ENCODE measurements at places on chromosomes 16 and 17.

GRCh38 chr17:72639711-72640110, 452.8 kb downstream of the SLC39A11 start:
- no peak for DNase-seq

DNA sequence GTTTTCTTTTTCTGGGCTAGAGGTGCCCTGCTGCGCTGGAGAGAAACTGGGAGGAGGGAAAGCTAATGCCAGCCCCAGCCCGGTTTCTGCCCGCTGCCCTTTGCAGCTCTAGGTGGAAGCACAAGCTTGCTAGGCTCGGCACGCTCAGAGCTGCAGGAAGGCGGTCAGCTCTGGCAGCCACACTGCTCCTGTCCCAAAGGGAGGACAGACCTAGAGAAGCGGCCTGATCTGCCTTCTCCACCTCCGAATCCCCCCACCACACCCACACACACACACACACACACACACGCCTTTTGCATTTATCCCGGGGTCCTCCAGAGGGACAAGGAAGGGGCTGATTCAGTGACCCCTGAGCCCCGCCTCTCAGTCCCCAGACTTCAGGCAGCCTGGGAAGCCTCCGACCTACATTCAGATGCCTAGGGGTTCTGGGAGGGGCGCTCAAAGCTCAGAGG, 418.1 kb downstream of the SOX9 start:
- no peak for DNase-seq

GRCh38 chr17:59845595-59846393, 46.9 kb downstream of the TUBD1 start:
- DNase-seq: no peak

- DNase-seq: no peak
Measured at GRCh38 chr16:66800856-66801255, 528 bp downstream of the TERB1 start.

DNA sequence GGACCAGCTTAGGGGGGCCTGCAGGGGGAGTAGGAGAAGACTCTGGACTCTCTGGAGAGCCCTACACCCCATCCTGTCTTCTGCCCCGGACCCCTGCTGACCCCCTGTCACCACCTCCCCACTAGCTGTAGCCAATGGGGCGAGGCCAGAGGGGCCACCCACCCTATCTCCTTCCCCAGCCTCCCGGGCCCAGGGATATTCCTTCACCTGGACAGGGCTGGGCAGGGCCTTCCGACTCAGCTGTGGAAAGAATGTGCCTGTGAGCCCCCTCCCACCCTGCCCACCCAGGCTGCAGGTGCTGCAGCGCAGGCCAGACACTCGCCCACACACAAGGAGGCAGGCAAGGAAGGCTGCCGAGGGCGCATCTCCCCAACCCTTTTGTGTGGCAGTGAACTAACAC, 23.0 kb downstream of the TSPOAP1 start:
- DNase-seq: no peak

DNA sequence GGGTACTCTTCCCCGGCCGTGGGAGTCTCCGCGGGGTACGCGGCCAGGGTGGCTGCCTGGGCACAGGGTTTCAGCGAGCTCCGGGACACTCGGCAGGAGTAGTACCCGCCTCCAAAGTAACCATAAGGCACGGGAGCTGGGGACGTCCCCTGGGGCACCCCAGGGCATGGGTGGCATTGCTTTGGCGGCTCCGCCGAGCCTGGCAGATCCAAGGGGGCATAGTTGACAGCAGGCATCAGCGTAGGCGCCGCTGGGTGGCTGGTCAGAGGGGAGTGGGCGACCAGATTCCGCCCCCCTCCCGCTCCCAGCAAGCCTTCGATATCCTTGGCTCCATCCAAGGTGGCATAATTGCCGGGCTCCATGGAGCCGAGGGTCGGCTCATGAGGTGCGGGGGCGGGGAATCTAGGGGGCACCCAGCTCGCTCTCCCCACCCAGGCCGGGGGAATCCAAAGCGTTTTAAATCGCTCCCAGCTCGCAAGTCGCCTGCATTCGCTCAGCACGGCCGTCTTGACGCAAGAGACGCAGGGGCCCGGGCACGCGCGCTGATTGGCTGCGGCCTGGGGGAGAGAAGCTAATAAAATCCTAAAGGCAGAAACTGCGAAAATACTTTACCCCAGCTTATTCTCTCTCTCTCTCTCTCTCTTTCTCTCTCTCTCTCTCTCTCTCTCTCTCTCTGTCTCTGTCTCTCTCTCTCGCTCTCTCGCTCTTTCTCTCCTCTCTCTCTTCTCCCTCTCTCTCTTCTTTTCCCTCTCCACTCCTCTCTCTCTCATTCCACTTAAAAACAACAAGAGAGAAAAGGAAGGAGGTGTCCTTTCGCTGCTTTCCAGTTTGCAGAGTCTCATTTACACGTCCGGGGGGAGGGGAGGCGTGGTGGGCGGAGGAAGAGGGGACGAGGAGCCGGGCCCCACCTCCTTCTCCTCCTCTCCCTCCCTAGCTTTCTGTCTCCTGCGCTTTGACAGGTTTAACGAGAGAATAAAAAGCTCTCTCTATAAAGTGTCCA, at the start of gene HOXB13:
Gene HOXB13, minus strand, starts transcription at position 519 of the 1,000 bp plus-strand sequence. Its CDS starts 157 bp downstream, at position 362.
- peak; percentile 86 for DNase-seq

GRCh38 chr17:17494870-17495535, 1.2 kb downstream of the RASD1 start:
- no peak for DNase-seq

- DNase-seq: no peak
Measured at GRCh38 chr16:11721781-11722467, 20.7 kb downstream of the TXNDC11 start.

GRCh38 chr17:2388020-2388682, 12.7 kb downstream of the MNT start:
- no peak for DNase-seq

DNA sequence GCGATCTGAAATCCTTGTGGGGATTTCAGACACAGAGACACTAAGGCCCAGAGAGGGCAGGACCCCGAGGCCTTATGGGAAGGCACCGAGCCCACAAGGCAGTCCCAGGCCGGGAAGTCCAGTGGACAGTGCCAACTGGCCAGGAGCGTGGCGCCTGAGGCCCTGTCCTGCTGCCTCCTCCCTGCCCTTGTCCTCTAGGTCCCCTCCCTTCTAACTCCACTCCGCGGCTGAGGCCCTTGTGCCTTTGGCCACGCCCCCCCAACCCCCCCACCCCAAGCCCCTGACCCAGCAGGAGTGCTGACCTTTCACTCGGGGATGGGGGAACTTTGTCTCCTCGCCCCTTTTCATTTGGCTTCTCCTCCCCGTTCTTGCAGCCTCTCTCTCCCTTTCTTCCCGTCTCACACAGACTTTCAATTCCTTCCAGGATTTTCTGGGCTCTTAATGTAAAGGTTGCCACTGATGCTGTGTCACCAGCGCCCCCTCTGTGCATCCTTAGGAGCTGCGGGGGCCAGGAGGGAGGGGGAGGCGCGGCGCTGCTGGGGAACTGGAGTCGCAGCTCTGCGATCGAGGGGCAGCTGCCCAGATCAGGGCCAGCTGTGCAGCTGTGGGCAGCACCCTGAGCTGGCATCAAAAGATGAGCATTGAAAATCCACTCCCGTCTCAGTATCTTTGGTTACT, 29.1 kb downstream of the CRHR1 start:
- no peak for DNase-seq

- DNase-seq: no peak
Measured at GRCh38 chr16:77048085-77048484, 142.9 kb upstream of the MON1B start.

- peak; percentile 39 for DNase-seq
Measured at GRCh38 chr17:9768381-9768934, 22.9 kb downstream of the DHRS7C start.

DNA sequence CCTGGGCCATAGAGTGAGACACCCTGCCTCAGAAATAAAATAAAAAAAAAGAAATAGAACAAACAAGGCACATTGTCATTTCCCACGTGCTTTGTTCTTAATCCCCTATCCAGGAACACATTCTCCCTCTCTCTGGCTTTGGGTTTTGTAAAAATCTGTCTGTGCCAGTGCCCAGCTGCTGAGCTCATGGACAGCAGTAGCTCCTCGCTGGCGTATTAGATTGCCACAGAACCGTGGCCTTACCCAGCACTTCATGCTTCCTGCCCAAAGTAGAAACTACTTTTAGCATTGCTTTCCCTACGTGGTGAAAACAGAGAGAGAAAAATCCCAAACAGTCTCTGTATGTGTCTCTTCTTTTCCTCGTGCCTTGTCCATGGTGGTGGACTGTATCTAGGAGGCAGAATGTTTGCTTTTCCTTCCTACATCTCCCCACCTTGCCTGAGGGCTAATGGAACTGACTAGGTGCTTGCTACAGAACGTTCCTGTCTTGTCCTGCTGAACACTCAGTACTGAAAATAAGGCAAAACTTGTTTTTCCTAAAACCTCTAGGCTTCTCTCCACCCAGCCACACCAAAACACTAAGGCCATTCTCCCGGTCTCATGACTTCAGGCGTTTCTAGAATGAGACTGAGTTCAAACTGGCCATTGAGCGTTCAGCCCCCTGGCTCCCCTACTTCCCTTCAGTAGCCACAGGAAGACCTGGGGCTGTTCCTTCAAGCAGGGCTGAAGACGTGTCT, 26.1 kb downstream of the MNT start:
- DNase-seq: no peak

GRCh38 chr16:50280932-50281331, 14.6 kb downstream of the ADCY7 start:
- no peak for DNase-seq

DNA sequence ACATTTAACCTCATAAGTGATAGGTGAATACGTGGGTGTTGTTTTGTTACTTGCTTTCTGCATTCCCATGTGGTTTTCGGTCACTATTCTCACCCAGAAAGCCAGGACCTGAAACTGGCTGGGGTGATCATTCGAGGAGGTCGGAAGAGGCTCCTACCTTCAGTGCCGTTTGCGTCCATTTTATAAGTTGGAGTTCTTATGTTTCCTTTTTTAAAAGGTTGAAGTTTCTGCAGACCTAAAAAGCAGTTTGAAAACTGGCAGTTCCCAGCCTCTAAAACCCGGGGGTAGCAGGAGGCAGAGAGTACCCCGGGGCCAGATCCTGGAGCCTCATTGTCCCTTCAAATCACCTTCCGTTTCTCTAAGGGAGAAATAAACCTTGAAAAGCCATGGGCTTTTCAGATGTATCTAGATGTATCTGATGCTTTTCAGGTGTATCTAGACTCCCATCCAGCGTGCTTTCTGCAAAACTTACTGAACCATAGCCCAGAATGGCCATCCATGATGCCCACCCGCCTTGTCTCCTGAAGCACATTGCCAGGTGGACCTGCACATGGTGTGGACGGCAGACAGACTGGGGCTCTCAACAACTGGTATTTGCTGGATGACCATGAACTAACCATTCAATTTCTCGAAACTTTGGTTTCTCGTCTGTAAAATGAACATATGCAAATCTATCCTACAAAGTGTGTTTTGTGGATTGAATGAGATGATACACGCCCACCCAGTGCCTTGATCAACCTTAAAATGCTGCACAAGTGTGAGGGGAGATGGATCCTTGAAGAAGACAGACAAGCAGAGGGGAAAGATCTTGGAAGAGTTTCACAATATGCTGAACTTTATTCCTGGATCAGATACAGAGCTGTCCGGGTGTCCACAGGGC, 1.3 kb downstream of the NLRC5 start:
- no peak for DNase-seq

GRCh38 chr17:35191001-35191695, 3.0 kb downstream of the SLC35G3 start:
- DNase-seq: no peak

- no peak for DNase-seq
Measured at GRCh38 chr16:68659412-68660358, 14.6 kb downstream of the CDH3 start.

- DNase-seq: no peak
Measured at GRCh38 chr17:557371-557770, 157.3 kb downstream of the VPS53 start.

GRCh38 chr17:77208217-77208808, 67.5 kb downstream of the SEC14L1 start:
- DNase-seq: peak; percentile 41

DNA sequence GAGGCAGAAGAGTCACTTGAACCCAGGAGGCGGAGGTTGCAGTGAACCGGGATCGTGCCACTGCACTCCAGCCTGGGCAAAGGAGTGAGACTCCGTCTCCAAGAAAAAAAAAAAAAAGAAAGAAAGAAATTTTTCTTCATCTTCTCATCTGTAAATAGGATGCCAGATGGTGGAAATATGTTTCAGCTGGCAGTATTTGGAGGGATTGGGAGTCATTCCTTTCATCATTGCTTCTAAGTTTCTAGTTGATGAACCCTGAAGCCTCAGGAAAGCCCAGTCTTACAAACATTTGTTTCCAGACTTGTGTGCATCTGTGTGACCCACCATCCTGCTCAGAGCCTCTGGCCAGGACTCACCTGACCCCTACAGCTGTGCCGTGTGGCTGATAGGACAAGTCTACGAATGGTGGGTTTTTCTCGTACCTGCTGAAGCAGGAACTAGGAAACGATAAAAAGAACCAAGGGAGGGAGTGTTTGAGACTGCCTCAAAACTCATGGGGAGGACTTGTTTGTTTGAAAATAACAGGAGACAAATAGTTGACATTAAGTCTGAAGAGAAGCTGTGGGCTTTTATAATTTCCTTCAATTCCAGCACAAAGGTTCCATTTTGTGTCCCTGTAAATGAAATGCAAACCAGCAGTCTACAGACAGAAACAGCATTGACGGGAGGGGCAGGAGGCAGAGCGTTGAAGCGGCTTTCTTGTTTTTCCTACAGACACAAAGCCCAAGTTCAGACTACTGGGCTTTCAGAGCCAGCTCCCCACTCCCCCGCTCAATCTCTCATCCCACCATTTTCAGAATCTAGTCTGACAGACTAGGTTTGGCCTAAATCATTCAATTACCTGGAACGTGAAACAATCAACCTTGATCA, 24.9 kb downstream of the CDRT4 start:
- no peak for DNase-seq

GRCh38 chr17:4839965-4840892, 7.1 kb downstream of the MINK1 start:
- DNase-seq: no peak

DNA sequence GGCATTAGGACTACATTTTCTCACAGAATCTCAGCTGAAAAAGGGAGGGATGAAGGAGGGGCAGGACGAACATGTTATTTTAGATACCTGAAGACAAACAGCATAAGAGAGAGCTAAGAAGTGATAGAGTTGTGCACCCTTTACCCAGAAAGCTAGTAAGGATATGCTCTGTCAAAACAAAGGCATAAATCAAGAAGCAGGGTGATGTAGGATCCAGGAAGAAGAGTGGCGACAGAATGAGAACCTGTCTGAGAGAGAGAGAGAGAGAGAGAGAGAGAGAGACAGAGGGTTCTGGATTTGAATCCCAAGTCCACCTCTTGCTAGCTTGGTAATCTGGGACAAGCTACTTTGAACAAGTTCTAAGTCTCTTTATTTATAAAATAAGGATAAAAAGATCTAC, 103.4 kb downstream of the SPAG9 start:
- DNase-seq: no peak

DNA sequence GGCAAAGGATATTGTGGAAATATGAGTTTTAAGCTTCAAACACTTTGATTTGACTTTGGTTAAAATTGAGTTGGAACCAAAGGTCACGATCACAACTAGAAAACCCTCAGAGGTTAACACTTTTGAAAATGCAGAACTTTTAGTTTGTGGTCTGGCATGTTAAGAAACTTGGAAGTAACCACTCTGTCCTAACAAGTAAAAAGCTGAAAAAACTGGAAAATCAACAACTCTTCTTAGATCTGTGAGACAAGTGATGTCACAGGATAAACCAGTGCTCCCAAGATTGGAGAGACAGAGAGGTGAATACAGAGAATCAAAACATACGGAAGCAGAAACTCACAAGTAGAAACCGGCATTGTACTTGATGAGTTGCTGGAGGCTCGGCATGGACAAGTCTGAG, 17.4 kb downstream of the MFSD6L start:
- no peak for DNase-seq

- no peak for DNase-seq
Measured at GRCh38 chr16:66294507-66294906, 72.0 kb upstream of the CDH5 start.
